Stimulated activated CD4-positive, alpha-beta T cell treated with anti-CD3 and anti-CD28 coated beads, TNF-alpha, amount 100 ng/mL, for 48 hours (primary cell): ENCODE measurements at places on chromosomes 1 and 21.

DNA sequence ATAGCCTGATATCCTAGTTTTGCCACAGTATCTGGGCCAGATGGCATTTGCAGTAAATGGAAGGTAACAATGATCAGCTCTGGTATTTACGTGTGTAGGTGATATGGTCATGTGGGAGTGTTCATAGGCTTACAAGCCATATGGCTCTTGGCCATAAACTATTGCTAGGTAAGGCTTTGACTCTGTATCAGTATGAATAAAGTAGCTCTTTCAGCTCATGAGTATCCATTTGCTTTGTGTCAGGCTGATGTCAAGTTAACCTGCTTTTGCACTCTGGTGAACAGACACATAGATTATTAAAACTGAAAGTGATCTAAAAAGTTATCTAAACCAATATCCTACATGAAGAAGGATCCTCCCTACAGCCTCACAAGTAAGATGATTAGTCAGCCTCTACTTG, 69.0 kb downstream of the DDR2 start:
- no peak for DNase-seq

DNA sequence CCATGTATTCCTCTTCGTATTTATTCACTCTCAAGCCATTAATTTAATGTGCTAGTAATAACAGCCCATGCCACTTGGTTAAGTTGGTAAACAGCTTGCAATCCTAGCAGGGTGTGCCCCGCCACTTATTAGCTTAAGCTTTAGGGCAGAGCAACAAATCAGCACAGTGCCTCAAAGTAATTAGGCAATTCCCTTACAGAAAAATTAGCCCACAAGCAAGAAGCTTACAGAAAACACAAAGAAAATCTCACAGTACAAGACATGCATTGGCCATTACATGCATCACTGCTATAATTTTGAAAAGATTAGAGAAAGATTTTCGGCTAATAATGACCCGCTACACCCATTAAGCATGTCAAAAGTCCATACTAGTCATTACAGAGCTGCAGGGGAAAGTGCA, 47.6 kb downstream of the TGFB2 start:
- DNase-seq = no peak

- no peak for DNase-seq
These were observed 3.4 kb downstream of the LRRC71 start for GRCh38 chr1:156923670-156924477.

DNA sequence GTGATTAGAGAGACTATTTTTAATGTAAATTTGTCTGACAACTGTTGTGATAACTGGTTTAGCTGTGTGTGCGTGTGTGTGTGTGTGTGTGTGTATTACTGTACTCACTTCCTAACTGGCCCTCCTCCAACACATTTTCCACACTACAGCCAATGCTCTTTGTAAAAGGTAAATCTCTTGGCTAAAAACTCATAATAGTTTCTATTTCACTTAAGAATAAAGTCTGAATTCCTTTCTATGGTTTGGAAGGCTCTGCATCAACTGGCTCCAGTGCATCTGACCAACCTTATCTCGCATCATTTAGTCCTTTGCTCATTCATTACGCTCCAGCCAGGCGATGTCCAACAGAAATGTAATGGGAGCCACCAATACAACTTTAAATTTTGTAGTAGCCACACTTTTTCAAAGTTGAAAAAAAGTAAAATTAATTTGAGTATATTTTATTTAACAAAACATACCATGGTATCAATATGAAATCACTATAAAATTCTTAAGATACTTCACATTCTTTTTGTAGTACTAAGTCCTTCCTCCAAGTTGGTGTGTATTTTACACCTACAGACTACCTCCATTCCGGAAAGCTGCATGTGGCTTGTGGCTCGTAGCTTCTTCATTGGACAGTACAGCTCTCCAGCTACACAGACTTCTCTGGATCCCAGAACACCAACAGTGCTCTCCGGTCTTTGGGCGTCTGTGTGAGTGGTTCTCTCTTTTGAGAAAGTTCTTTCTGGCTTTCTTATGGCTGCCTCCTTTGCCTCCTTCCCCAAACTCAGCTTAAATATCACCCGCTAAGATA, 68.9 kb downstream of the NRIP1 start:
- no peak for DNase-seq

GRCh38 chr1:245582026-245582425, 427.2 kb downstream of the KIF26B start:
- DNase-seq = no peak

- no peak for DNase-seq
These were observed 94.7 kb downstream of the SIK1 start for GRCh38 chr21:43331962-43332828.

GRCh38 chr1:111878649-111879048, 110.8 kb downstream of the KCND3 start:
- DNase-seq = no peak

- DNase-seq = no peak
These were observed 384.8 kb upstream of the PROX1 start for GRCh38 chr1:213602796-213603486.

DNA sequence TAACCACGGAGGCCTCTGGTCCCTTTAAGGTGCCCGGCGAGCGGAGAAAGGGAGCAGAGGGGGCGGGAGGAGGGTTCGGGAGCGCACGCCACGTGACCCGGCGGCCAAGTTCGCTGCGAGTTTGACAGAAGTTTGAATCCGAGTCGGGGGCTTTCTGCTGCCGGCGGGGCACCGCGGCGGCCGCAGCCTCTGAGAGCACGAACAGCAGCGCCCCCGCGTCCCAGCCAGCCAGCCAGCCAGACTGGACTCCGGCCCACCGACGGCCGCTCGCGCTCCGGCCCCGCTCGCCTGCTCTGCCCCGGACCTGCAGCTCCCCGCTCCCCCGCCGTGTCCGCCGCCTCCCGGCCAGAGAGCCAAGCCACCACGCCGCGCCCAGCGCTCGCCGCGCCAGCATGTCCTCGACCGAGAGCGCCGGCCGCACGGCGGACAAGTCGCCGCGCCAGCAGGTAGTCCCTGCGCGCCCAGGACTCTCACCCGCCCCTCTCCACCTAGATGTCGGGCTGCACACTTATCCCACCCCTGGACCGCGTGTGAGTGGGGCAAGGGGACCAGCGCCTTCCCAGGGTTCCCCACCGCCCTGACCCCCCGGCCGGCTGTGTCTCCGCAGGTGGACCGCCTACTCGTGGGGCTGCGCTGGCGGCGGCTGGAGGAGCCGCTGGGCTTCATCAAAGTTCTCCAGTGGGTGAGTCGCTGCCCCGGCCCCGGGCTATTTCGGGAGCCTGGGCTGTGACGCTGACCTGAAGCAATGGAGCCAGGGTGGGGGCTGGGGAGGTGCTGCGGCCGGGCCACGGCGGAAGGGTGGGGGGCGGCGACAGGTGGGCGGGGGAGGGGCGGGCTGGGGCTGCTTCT, at the start of gene SYPL2:
TSS of gene SYPL2 (plus strand) at position 95 of the 849 bp plus-strand sequence. CDS start at position 393, 298 bp downstream.
- no peak for DNase-seq

DNA sequence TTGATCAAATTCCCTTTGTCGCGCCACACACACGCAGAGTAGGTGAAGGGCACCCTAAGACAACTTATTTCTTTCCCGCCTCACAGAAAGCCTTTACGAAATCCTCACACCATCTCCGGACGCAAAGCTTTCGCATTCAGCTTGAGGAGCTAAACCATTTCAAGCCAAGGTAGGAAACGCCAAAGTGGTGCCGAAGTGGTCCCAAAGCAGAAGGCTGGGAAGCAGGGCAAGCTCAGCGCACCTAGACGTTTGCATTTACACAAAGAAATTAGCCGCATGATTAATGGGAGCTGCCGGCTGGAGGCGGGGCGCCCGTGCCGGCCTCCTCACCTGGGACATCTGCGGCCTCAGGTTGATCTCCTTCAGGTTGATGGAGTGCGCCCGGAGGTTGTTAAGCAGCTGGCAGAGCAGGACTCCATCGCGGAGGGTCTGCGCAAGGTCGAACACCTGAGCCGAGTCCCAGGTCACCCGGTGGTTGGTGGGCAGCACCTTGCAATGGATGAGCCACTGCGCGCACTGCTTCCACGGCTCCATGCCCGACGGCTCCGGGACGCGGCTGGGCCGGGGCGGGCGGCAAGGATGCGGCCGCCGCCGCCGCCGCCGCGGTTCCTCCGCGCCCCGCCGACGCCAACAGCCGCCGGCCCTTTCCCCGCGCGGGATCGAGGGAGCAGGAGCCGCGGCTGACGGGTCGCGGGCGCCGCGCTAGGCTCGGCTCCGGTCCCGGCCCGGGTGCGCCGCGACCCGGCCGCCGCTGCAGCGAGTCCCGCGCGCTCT, 457 bp downstream of the VAV3 start:
- no peak for DNase-seq

DNA sequence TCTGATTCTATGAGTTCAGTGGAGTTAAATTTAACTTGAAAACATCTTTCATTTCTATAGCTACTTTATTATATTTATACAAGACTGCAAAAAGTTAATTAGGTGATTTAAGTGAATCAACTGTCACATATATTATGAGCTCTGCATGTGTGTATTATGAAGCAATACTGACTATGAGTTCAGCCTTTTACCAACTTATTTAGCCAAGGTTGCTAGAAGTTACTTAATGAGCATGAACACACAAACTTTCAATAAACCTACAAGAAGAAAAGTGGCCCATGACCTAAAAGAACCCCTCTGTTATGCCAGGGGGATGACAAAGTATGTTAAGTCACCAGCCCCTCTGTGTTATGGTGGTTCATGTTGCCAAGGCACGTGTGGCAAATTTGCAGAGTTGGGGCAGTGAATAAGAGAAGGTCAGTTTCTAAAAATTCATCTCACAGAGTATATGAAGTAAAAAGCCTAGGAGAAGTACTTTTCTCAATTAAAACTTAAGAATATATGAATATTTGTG, 86.7 kb upstream of the LYPLAL1 start:
- no peak for DNase-seq
